Activated CD4-positive, alpha-beta T cell treated with anti-CD3 and anti-CD28 coated beads, Interleukin-2, amount 10 ng/mL, durations not matched to agents 24 days and 14 days (primary cell): ENCODE measurements at places on chromosomes 7 and 10.

GRCh38 chr7:75638594-75639070, 100.1 kb downstream of the HIP1 start:
- H3K4me3 ChIP-seq, result peak overlapping the region; percentile 39
- no peak overlapping the region for H3K27ac ChIP-seq
- peaks cover 2% of the 10 kb centered on the region for H3K36me3 ChIP-seq
- DNase-seq, result no peak
- H3K4me1 ChIP-seq, result peaks cover 2% of the 10 kb centered on the region

DNA sequence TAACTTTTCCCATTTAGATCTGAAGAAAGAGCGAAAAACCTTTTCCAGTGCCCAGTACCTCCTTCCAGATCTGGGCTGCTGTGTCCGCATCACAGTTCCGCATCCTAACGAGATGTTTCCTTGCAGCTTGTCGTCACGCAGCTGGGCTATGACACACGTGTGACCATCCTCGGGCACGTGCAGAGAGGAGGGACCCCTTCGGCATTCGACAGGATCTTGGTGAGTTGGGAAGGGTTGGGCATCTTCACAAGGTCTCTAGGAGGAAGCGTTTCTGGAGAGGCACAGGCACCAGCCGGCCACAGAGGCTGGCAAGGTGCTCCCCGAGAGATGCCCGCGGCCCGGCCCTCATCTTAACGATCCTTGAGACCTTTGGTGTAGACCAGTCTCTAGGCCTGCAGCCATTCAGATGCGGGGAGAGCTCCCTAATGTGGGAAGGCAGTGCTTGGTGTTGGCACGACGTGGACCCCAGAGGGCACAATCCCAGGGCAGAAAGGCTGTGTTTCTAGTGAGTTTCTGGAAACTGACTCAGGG, 41.3 kb downstream of the PFKP start:
- no peaks in the 10 kb centered on the region for H3K27me3 ChIP-seq
- H3K4me1 ChIP-seq, result no peaks in the 10 kb centered on the region
- H3K4me3 ChIP-seq, result no peak overlapping the region
- H3K27ac ChIP-seq, result no peak overlapping the region
- H3K36me3 ChIP-seq, result peaks cover 79% of the 10 kb centered on the region
- DNase-seq, result no peak

GRCh38 chr10:71079761-71080380, 132.5 kb upstream of the UNC5B start:
- no peak for DNase-seq
- no peaks in the 10 kb centered on the region for H3K4me1 ChIP-seq
- no peak overlapping the region for H3K4me3 ChIP-seq
- no peak overlapping the region for H3K27ac ChIP-seq
- no peaks in the 10 kb centered on the region for H3K27me3 ChIP-seq
- H3K36me3 ChIP-seq, result no peaks in the 10 kb centered on the region

DNA sequence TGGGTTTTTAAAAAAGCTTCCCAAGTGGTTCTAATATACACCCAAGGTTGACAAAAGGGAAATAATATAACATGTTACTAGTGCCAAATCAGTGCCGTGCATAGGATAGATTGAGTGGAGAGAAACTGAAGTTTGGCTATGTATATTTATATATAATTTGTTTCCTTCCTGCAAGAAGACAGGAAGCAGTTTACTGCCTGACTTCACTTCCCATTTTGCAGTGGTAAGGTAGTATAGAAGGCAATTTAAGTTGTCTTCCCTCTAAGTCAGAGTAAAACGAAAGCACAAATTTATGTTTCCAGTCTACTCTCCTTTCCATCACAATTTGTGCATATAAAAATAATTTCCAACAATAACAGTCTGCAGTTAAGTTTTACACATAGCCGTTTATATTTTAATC, 3.4 kb upstream of the HYCC1 start:
- peaks cover 2% of the 10 kb centered on the region for H3K36me3 ChIP-seq
- no peak overlapping the region for H3K27ac ChIP-seq
- peak; percentile 50 for DNase-seq
- peaks cover 50% of the 10 kb centered on the region for H3K4me1 ChIP-seq

DNA sequence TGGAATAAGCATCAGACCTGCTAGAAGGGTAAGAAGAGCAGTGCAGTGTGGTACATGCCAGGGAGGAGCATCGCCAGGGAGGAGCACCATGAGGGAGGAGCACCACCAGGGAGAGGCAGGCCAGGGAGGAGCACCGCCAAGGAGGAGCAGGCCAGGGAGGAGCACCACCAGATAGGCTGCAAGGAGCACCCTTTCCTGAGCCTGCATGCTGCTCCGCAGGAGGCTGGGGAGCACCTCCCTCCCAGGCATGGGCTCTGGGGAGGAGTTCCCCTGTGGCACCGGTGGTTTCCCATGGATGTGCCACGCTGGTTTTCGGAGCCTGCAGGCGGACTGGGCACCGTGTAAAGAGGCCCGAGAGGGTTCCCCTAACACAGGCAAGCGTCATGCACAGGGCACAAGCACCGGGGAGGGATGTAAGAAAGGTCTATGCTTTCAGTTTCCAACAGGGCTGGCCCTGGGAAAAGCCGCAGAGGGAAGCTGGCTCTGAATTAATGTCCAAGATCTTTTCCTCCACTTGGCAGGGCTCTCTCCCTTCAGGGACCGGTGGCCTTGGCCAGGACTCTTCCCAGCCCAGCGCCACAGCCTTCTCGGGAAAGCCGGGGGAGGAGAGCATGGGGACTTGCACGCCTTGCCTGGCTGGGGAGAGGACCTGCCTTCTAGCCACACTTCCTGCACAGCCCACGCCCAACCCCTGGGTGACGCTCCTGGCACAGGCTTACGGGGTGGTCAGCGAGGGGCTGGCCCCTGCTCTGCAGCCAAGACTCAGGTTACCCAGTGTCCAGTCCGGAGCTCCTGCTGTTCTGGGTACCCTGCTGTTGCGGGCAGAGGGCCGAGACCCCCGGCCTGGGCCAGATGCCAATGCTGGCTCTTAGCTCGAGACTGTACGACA, 11.5 kb upstream of the GPER1 start:
- no peaks in the 10 kb centered on the region for H3K4me1 ChIP-seq
- H3K4me3 ChIP-seq, result no peak overlapping the region
- H3K27ac ChIP-seq, result no peak overlapping the region
- H3K36me3 ChIP-seq, result no peaks in the 10 kb centered on the region

DNA sequence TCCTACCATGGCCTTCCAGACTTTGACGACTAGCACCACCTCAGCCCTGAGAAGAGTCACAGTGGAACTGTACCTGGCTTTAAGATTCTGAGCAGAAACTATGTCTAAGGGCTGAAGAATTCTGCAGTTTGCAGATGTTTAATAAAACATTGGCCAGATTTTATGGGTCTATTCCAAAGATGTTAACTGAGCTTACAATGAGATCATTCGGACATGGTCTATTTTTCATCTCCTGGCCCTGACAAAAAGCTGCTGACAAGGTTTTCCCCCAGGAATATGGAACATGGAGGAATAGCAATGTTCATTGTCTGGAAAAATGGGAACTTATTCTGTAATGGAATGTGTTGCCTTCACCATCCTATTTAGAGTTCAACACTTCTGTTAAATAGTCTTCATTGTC, 66.4 kb downstream of the PTF1A start:
- H3K27ac ChIP-seq, result no peak overlapping the region
- no peaks in the 10 kb centered on the region for H3K36me3 ChIP-seq
- H3K4me3 ChIP-seq, result no peak overlapping the region
- DNase-seq, result no peak

DNA sequence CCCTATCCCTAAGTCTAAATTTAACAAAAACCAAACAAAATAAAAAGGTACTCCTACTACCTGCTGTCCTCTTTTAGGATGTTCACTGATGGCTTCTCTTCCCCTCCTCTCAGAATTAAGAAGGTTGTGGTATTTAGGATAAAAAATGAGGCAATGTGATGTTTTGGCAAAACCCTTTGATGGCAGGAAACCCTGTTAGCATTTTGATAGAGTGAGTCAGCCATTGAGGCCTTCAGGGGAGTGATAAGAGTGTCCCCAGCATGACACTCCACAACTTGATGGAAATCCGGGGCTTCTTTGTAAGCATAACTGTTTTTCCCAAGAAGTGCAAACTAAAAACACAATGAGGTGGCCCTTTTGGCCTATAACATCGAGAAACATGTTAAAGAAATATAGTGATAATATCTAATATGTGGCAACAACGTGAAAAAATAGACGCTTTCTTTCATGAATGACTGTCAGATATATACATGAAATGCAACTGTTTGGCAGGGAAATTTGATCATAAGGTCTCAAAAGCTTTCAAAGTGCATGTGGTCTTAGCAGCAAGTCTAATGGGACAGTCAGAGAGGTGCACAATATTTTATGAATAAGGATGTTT, 55.0 kb downstream of the PRTFDC1 start:
- DNase-seq, result no peak
- peak overlapping the region; percentile 70 for H3K27ac ChIP-seq
- H3K36me3 ChIP-seq, result peaks cover 3% of the 10 kb centered on the region
- H3K27me3 ChIP-seq, result no peaks in the 10 kb centered on the region
- H3K4me3 ChIP-seq, result peak overlapping the region; percentile 17

GRCh38 chr10:15367296-15368085, 3.6 kb downstream of the FAM171A1 start:
- peaks cover 51% of the 10 kb centered on the region for H3K27me3 ChIP-seq
- no peak overlapping the region for H3K4me3 ChIP-seq
- no peak overlapping the region for H3K27ac ChIP-seq
- no peaks in the 10 kb centered on the region for H3K36me3 ChIP-seq

DNA sequence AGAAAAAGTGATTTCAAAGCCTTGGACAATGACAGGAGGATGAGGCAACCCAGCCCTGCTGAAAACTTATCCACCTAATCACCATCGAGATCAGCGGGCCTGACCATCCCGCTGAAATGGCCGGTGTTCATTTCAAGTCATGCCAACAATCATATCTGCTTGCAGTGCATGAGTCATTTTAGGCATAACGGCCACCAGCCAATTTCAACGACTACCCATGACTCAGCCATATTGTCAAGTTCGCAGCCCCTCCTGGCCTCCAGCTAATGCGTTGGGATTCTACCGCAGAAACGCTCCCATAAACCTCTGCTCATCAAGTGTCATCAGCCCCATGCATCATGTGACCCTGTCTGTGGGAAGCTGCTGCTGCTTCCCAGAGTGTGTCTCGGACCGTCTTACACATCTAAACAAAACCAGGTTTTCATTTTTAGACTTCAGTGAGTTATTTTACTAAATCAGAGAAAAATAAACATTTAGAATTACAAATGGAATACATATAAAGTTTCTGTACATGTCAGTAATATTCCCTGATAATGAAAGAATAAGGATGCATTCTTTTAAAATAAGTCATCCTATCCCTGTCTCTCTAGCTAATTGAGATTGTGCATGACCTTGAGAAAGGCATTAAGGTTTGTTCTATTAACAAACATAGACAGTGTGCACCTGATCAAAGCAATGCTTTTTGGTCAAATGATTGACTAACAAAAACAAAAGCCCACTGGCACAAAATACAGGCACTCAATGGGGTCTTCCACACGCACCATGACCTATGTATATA, 188.9 kb downstream of the ADAM12 start:
- H3K4me1 ChIP-seq, result no peaks in the 10 kb centered on the region
- H3K27me3 ChIP-seq, result no peaks in the 10 kb centered on the region
- DNase-seq, result no peak
- no peaks in the 10 kb centered on the region for H3K36me3 ChIP-seq

- DNase-seq, result no peak
- H3K4me1 ChIP-seq, result peaks cover 16% of the 10 kb centered on the region
- peaks cover 3% of the 10 kb centered on the region for H3K27me3 ChIP-seq
- H3K4me3 ChIP-seq, result no peak overlapping the region
- H3K27ac ChIP-seq, result peak overlapping the region; percentile 61
Measured at GRCh38 chr7:140195859-140196258, 19.1 kb upstream of the KDM7A start.

- no peaks in the 10 kb centered on the region for H3K4me1 ChIP-seq
- no peaks in the 10 kb centered on the region for H3K27me3 ChIP-seq
- H3K4me3 ChIP-seq, result no peak overlapping the region
- peaks cover 19% of the 10 kb centered on the region for H3K36me3 ChIP-seq
- no peak for DNase-seq
- no peak overlapping the region for H3K27ac ChIP-seq
Measured at GRCh38 chr7:139271718-139272628, 40.9 kb downstream of the UBN2 start.

- H3K36me3 ChIP-seq, result no peaks in the 10 kb centered on the region
- peaks cover 2% of the 10 kb centered on the region for H3K27me3 ChIP-seq
- H3K4me3 ChIP-seq, result no peak overlapping the region
- no peak overlapping the region for H3K27ac ChIP-seq
- DNase-seq, result no peak
Measured at GRCh38 chr10:10661176-10661575, 356.5 kb upstream of the CELF2 start.

GRCh38 chr10:97564776-97565175, 7.8 kb upstream of the ANKRD2 start:
- no peaks in the 10 kb centered on the region for H3K27me3 ChIP-seq
- H3K4me1 ChIP-seq, result no peaks in the 10 kb centered on the region
- no peak overlapping the region for H3K27ac ChIP-seq
- DNase-seq, result no peak
- no peaks in the 10 kb centered on the region for H3K36me3 ChIP-seq
